ENCODE measurements at places on chromosomes 1 and 21.

GRCh38 chr21:38269576-38269936 is 12.8 kb downstream of the KCNJ15 start:
- DNase-seq: no peak

DNA sequence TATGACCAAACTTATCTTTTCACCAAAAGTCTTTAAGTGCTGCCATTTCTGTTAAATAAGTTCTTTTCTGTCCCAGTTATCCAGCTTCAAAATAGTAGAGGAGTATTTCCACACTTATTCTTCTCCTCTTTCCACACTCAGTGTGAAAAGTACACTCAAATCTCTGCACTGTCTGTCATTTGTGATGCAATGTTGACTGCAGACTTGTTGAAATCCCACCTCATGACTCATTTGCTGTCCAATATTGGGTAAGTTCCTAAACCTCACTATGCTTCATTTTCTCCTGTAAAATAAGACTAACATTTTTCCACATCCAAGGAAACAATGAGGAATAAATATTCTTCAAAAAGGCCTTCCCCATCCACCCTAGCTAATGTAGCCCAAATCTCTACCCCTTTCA is 17.5 kb downstream of the LRRIQ3 start:
- no peak for DNase-seq

GRCh38 chr1:159829822-159830465 is 3.3 kb downstream of the SLAMF8 start:
- no peak for DNase-seq

DNA sequence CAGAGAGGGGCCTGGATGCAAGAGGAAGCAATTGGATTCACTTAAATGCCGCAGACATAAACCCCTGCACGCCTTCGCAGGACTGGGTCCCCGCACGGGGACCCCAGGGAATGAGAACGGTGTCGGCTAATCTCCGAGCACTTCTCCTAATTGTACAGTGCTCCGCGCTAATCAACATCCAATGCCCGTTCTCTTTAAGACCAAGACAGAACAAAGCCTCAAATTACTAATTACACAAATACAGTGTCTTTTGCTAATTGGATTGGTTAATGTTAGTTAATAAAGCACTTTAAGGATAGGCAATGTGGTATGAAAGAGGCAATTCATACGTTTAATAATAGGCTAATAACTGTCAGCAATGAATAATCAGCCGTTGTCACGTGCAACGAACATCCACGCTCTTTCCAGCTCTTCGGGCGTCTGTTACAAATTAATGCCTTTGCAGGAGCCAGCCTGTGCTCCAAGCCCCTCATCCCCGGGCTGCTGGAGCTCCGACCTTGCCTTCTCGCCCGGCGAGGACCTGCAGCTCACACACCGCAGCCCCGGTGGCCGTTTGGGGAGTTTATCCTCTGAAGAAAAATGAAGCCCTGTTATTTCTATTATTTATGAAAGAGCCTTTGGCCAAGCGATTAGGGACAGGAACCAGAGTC is 157.8 kb downstream of the PRDM16 start:
- no peak for DNase-seq

DNA sequence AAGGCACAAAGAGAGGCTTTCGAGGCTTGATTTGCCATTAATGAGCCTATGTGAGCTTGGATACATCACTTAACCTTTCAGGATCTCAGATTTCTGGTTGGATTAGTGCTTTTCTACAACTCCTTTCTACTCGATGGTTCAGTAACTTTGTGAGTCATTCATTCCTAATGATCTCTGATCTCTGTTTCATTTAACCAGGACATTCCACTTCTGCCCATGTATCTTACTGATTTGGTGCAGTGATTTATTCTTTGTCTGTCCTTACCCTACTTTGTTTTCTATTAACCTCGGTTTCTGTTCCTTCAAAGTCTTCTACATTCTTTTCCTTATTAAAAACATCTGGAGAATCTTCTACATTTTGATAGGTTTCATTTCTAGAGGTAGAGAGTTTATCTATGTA is 94.6 kb upstream of the ZBTB18 start:
- no peak for DNase-seq

DNA sequence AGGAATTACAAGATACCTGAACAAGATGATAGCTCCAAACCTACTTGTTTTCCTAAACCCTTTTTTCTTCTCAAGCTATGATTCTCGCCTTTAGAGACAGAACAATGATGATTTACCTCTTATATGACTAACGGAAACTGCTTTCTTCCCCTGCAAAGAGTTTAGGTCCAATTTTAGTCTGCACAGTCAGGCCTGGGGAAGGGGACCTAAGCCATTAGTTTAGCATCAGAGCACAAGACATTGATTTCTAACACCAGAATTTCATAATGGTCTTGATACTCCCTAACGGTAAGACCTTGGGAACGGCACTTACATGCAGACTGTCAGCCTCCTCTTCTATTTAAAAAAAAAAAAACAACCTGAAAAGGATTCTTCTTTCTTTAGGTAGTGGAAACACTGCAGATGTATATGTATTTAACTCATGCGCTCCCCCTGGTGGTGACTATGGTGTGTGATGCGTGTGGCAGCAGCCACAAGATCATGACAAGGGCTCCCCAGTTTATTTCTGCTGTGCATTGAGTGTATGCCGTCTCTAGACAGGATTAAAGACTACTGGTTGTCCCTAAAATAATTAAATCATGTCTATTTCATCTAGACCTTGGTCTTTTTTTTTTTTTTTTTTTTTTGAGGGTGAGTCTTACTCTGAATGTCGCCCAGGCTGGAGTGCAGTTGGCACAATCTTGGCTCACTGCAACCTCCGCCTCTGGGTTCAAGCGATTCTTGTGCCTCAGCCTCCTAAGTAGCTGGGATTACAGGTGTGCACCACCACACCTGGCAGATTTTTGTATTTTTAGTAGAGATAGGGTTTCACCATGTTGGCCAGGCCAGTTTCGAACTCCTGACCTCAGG is 37.3 kb upstream of the TMEM222 start:
- peak; percentile 87 for DNase-seq

- no peak for DNase-seq
These were observed 82.9 kb upstream of the COL24A1 start for GRCh38 chr1:86239490-86239889.

DNA sequence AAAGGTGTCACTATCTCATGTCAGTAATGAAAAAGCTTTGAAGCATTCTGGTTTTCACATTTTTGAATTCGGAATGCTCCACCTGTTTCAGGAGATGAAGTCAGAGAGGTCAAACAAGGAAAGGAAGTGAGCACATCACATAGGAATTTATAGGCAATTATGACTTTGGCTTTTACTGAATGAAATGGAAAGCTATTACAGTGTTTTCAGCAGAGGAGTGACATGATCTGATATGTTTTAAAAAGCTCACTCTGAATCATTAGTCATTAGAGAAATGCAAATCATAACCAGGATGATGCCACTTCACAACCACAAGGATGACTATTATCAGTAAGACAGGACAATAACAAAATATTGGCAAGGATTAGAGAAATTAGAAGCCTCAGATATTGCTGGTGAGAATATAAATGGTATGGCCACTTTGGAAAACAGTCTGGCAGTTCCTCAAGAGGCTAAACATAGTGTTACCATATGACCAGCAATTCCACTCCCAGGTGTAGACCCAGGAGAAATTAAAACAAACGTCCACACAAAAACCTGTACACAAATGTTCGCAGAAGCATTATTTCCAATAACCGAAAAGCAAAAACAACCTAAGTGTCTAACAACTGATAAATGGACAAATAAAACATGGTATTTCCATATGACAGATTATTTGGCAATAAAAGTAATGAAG is 7.5 kb downstream of the TAF1A start:
- no peak for DNase-seq

DNA sequence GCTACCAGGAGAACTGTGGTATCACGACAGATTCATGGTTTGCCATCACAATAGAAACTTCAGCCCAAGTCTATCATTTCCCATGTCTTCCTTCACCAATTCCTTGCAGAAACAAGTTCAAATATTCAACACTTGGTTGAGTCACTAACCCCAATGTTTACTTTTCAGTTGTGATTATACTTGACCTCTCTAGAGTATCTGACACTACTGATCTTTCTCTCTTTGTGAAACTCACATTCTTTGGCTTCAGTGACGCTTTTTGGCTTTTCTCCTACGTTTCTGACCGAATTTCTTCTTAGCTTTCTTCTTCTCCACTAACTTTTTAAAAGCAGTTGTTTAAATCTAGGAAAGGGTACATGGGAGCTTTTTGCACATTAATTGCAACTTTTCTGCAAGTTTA is 48.8 kb upstream of the HMGB4 start:
- no peak for DNase-seq

- DNase-seq: no peak
These were observed 69.5 kb upstream of the DESI2 start for GRCh38 chr1:244583358-244583982.

- DNase-seq: no peak
These were observed 393.2 kb downstream of the RWDD3 start for GRCh38 chr1:95627244-95627643.

DNA sequence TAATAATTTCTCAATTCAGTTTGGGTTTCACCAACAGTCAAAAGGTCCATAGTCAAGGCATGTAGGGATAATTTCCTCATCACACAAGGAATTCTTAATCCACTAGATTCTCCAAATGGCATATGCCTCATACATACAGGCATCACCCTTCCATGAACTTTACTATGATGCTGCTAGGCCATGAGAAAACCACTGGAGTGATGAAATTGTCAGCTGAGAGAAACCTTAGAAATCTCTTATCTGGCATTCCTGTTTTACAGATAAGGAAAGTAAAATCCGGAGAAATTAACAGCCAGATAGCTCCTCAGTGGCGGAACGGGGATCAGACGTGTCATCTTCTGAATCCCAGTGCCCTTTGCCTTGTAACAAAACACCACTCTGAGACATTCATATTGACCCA is 274.4 kb downstream of the NTNG1 start:
- DNase-seq: no peak

DNA sequence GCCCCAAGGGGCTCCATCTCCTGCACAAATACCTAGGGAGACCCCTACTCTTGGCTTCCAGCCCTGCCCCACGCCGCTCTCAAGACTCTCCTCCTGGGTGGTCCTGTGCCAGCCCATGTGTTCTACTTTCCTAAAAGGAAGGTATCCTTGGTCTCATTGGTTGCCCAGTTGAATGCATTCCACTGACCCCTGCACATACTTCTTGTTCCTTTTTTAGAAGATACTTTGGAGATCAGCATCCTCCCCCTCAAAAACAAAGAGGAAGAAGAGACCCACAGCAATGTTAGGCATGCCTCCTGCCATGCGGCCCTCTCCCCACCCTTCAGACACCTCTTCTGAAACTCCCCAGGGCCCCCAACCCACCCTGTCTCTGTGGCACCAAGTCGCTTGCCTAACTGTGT is 4.1 kb downstream of the SLAMF9 start:
- DNase-seq: no peak

GRCh38 chr1:99599678-99600175 is 46.2 kb upstream of the PALMD start:
- DNase-seq: no peak

GRCh38 chr1:108357802-108358201 is 92.3 kb upstream of the NBPF6 start:
- no peak for DNase-seq

GRCh38 chr21:44887807-44888580 is 14.5 kb upstream of the PTTG1IP start:
- no peak for DNase-seq

DNA sequence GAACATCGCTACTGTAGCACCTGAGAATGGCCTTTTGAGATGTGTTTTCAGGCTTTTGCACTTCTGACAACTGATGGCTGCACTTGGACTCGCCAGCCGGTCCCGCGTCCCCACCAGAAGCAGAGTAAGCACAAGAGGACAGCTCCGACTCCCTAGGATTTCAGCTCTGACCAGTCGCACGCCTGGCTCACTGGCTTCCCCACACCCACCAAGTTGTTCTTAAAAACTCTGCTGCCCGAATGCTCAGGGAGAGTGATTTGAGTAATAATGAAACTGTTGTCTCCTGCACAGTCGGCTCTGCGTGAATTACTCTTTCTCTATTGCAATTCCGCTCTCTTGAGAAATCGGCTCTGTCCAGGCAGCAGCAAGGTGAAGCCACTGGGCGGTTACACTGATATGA is 40.2 kb upstream of the NLRP3 start:
- DNase-seq: no peak

DNA sequence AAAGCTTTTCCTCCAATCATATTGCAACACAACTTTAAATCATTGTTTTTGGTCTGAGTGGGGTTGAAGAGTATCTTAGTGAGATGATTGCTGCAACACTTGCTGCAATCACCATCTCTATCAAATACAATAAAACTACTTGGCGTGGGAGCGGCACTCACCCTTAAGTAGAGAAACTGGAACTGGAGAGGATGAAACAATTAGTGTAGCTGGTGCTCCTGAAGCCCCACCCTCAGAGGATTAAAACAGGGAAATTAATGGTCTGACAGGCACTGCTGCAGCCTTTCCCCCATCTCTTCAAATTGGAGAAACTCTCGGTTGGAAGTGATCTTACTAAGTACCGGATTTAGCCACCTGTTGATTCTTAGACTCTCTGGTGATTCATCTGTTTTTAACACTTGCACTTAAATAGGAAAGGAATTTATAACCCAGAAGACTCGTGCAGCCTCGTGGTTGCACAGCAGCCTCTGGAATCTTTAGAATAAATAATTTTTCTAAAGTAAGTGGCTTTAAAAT is 80.5 kb upstream of the KIF26B start:
- no peak for DNase-seq

DNA sequence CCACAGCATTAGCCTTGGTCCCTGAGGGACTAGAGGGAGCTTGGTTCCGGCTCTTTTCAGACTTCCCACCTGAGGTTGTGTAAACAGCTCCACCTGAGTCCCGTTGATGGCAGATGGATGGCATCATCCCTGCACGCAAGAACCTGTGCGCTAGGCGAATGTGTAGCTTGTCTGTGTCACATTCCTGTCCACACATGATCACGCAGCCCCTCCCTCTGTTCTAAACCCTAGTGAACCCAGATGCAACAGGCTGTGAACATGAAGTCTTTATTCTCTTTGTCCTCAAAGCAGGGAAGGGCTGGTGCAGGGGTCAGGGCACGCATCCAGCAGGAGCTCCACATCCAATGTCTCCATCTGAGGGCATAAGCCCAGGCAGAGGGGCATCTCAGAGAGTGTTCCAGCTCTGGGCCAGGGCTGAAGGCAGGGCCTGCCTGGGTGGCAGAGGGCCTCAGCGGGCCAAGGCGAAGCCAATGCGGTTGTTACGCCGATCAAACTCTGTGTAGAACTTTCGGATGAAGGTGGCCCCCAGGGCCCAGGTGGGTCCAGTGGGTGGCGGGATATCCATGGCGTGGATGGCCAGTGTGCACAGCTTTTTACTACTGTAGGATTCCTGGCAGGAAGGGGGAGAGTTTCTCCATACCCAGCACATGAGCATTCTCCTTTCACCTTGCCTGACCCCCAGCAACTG is 2.9 kb upstream of the ETNK2 start:
- DNase-seq: no peak

- DNase-seq: peak; percentile 58
These were observed 9.3 kb downstream of the SLC19A1 start for GRCh38 chr21:45532826-45533360.

DNA sequence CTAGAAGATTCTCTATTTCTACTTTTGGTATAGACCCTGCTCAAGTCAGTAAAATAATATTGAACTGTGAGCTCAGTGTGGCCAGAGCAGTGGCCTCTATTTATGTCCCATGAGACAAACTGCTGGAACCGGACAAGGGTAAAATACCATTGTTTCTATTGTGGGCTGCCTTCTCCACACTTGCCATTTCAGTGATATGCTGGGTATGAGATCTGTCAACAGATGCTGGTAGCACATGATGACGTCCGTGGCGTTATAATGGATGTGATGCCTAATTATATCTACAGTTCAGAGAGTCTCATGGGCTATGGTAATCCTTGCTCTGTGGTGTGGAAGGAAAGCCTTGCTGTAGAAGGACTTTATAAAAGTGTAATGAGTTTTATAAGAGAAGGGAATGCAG is 2.4 kb downstream of the ACTN2 start:
- DNase-seq: no peak

- DNase-seq: no peak
These were observed 109.8 kb downstream of the HMCN1 start for GRCh38 chr1:185843986-185844385.
